ENCODE measurements at places on chromosomes 12 and 14.

DNA sequence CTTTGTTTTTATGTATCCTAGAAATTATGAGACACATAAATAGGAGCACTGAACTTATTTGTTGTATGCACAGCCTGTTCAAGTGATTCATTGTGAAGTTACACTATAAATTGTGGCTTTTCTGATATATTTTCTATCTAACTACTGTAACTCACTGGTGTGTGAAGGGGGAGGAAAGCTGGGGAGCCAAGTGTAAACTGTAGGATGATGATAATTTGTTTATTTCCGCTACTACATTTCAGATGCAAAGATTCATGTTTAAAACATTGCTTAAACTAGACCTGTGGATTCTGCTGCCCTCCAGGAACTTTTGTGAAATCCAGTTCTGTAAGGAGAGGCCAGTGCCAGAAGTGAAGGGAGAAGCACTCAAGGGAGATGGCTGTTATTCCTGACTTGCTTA, 3.3 kb downstream of the TMTC2 start:
- DNase-seq = no peak

- DNase-seq = no peak
Measured at GRCh38 chr14:93957751-93958566, 18.4 kb downstream of the ASB2 start.

GRCh38 chr12:54571193-54572188, 17.0 kb downstream of the PPP1R1A start:
- no peak for DNase-seq

DNA sequence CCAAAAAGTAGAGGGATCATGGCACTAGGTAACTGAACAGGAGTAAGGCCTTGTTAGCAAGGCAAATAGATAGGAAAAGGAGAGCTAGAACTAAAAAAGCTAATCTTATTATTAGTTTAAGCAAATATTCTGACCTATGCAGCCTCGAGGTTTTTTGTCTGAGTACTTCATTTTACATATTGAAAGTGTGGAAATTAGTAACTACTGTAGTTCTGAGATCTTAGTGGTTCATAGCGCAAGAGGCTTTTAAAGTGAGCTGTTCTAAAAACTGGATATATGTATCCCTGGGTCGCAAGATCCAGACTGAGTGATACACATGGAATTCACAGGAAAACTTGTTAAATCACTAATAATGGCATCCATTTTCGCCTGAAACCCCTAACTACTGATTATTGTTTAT, 411.0 kb upstream of the SOX5 start:
- DNase-seq = no peak

DNA sequence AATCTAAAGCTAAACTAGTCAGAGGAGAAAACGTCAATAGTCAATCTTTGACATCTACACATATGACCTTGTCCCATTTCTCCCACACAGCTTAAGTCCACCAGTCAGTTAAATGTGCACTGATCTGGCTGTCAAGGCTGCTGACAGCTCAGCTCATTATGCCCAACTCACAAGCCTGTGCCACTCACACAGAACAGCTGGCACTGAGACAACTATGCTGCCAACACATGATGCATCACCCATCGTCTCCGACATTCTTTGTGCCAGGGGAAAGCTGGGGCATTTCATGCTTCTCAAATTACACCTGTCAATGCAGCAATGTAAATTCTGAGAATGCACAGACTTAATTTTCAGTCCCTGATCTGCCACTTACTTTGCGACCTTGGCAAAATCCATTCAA, 25.3 kb downstream of the GNS start:
- DNase-seq = peak; percentile 8

- DNase-seq = no peak
Measured at GRCh38 chr14:59244581-59244980, 56.1 kb downstream of the DAAM1 start.

GRCh38 chr14:26389646-26390508, 208.0 kb downstream of the NOVA1 start:
- DNase-seq = peak; percentile 81

GRCh38 chr14:100755649-100756048, 29.0 kb downstream of the DLK1 start:
- DNase-seq = no peak

DNA sequence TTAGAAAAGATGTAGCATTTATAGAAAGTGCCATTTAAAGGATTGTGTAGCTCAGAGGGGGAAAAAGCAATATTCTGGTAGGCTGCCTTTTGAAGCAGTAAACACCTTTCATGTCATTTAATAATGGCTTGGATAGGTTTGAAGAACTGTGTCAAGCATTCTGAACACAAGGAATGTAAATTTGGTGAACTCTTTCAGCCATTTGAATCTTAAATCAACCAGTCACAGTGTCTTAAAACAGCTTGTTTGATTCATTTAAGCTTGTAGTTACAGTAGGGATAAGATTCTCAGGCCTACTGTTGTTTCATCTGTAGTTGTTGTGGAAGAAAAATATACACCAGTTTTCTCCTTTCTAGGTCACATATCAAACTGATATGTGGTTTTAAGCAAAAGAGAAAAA, 299.4 kb upstream of the NOVA1 start:
- DNase-seq = no peak

DNA sequence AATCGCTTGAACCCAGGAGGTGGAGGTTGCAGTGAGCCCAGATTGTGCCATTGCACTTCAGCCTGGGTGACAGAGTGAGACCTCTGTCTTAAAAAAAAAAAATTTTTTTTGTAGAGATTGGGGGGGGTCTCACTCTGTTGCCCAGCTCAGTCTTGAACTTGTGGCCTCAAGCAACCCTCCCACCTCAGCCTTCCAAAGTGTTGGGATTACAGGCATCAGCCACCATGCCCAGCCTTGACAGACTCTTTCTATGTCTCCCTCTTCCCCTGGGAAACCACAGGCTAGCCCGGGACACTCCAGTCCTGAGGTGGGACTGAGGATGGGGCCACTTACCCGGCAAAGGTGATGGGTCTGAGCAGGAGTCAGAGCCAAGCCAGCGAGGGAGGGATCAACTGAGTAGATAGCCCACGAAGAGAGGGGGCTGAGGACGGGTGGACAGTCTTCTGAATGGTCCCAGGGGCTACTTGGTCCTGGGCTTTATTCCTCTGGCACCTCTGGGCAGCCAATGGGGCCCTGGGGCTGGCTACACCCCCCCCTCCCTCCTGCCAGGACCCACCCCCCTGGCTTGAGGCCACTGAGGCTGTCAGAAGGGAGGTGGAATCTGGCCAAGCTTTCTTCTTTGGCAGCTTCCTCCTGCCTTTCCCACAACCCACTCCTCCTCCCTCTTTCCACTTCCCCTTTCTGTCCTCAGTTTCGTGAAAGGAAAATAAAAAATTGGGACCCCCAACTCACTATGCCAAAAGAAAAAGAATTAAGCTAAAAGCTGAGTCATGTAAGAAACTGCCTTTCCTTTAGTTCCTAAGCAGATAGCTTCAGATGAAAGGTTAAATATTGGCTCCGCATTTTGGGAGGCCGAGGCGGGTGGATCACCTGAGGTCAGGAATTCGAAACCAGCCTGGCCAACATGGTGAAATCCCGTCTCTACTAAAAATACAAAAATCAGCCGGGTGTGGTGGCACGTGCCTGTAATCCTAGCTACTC, at the start of gene SDS:
TSS of gene SDS (minus strand) at position 453 of the 981 bp plus-strand sequence. CDS start 4,179 bp downstream, outside the sequence.
- peak; percentile 68 for DNase-seq

DNA sequence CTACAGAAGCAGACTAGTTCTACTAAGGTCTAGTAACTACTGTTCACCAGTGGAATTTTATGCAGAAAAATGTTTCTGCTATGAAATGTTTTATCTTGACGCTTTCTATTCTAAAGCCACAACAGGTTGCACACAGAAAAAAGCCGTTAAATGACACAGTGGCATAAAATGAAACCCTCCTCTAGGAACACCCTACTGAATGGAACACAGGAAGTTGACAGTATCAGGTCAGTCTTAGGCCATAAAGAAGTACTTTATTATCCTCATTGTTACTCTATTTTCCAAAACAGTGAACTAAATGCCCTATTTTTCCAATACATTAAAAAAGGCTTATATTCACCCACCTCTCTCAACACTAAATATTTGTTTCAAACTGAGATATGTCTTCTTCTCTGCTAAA, 21.9 kb downstream of the EPS8 start:
- DNase-seq = no peak

- no peak for DNase-seq
Measured at GRCh38 chr12:4648104-4648500, 749 bp downstream of the AKAP3 start.

- DNase-seq = no peak
Measured at GRCh38 chr14:76925097-76925441, 98.9 kb downstream of the LRRC74A start.

DNA sequence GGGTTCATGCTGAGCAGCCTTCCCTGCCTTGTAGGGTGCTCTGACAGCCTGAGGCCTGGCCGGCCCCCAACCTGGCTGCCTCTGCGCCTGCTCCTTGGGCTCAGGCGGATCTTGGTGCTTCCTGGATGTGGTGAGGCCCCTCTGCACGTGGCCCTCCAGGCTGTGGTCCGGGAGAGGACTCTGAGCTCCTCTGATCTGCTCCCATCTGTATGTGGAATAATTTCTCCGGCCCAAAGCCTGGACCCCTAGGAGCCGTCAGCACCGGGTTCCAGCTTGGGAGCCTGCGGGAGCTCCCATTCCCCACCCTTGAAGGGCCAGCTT, 21.3 kb upstream of the EIF2B2 start:
- no peak for DNase-seq

GRCh38 chr12:110688446-110689280, at the start of gene HVCN1:
Gene HVCN1 (minus strand): TSS chr12:110689115. CDS start chr12:110683245, 5,870 bp downstream.
- DNase-seq = no peak

- no peak for DNase-seq
Measured at GRCh38 chr12:132194556-132194955, 50.3 kb downstream of the NOC4L start.

- DNase-seq = no peak
Measured at GRCh38 chr12:120483621-120484020, 12.3 kb upstream of the DYNLL1 start.

GRCh38 chr12:48779869-48780268, 9.0 kb downstream of the ADCY6 start:
- DNase-seq = no peak

DNA sequence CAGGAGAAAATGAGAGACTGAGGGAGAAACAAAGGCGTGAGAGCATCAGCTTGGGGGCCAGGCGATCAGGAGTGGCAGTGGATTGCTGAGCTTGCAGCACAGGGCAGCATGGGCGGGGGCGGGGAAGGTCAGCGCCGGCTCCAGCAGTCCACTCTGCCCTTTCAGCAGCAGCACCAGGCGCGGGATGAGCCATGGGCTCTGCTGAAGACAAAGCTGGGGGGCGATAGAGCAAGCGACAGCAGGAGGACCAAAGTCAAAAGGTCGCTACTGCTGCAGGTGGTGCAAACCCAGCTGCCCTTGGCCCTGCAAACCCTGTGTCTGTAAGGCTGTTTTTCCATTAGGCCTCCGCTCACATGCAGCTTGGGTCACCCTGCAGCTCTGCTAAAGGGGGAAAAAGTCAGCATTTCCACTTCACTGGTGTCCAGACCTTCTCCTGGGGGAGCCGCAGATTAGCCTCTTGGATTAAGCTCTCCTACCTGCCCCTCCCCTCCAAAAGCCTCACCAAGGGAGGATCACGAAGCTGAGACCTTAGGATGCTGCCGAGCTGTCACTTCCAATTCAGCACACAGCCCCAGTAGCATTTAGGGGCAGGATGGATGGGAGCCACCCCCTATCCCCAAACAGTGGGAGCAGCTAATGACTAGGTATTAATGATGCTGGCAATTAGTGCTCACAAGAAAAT, 204.8 kb downstream of the DPF3 start:
- DNase-seq = no peak

GRCh38 chr14:71324767-71325272, 417.6 kb downstream of the PCNX1 start:
- no peak for DNase-seq

DNA sequence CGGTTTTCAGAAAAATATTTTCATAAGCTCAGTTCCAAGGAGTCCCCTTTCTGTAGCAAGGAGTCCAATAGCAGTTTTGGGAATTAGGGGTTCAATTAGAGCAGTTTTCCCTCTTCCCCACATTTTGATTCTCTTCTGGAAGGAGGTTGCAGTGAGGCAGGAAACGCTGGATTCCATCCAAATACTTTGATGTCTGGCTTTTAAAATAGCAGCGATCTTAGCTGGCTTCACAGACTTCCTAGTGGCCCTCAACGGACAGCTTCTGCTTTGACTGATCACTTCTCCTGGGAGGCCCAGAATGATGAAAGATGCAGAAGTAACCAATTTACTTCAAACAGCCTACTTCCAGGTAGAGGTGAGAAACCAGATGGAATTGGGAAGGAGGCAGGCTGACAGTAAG, 63.1 kb downstream of the C12orf75 start:
- DNase-seq = no peak

GRCh38 chr14:94394581-94395207, 6.3 kb upstream of the SERPINA1 start:
- DNase-seq = no peak

- peak; percentile 22 for DNase-seq
Measured at GRCh38 chr14:106417224-106418049, 891.1 kb downstream of the TMEM121 start.

DNA sequence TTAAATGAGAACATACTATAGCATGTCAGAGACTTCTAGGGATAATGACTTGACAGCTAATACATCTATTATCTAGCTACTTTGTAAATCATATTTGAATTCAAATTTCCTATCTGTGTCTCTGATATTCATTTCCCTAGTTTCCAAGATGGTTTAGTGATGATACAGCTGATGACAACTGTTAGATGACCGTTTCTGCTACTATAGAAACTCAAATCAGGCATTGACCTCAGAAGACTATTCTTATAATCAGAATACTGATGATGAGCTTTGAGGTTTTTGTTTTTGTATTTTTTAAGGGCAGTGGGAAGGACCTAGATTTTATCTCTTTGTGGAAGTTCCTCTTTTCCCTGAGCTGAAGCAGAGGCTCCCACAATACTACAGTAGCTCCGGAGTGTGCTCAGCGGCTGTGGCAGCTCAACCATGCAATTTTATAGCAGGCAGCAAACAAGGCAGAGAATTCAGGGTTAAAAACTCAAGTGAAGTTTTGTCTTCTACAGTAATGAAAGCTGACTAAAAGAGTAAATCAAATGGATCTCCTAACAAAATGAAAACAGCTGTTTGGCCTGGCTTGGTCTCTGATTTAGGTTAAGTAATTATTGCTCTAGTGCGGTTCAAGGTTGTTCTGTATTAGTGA, 145.1 kb downstream of the SLC25A21 start:
- no peak for DNase-seq

DNA sequence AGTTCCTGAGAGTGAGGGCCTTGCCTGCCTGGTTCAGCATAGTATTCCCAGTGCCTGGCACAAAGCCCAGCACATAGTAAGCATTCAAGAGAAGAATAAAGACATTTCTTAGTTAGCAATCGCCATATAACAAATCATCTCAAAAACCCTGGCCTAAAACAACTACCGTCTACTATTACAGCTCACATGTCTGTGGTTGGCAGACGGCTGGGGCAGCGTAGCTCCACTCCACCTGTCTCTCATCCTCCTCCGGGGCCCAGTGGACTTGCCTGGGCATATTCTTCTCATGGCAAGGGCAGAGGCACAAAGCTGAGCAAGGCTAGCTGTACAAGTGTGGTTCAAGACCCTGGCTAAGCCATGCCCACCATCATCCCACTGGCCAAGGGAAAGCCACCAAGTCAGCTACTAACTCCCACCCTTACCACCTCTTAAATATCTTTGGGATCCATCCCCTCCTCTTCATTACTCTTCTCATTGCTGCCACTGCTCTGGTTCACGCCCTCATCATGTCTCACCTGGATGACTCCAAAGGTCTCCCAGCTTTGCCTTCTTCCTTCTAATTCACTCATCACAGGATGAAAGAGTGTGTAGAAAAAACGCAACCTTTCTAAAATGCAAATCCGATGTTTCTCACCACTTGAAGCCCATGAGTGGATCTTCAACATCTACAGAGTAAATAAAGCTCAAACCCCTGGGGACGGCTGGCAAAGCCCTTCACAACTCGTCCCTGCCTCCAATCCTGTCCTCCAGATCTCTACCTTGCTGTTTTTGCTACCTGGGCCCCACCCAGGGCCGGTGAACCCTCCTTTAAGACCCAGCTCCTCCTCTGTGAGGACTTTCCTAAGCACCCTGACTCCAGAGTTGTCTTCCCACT, 10.4 kb downstream of the TMEM229B start:
- no peak for DNase-seq
